ENCODE measurements at places on chromosomes 5 and 9.

DNA sequence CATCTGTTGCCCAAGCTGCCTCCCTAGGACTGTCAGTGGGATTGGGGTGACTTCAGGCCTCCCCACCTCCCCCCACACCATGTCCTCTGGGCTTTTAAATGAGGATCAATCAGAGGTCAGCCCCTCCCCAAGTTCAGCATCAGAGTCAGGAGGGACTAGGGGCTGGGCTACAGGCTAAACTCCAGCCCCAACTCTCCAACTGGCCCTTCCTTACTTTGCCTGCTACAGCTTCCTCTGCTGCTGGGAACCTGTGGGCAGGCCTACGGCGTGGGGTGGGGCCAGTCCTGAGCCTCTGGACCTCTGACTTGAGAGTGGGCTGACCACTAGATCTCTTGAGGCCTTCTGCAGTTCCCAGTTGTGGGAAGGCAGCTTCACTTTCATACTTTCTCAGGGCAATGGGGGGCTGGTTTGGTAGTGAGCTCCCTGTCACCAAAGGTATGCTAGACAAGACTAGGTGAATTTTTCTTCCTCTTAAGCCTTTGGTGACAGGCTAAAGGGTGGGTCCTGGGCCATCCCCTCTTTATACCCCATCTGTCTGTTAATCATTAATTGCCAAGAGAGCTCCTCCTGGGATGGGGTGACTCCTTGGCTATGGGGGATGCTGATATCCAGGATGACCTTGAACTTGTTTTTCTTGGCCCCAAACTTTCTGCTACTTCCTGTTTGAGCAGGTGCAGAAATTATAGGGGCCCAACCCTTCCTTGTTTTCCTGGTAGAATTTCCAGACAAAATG is 10.8 kb upstream of the DAB2IP start:
- no peak overlapping the region for H3K4me3 ChIP-seq
- no peaks in the 10 kb centered on the region for H3K27me3 ChIP-seq

DNA sequence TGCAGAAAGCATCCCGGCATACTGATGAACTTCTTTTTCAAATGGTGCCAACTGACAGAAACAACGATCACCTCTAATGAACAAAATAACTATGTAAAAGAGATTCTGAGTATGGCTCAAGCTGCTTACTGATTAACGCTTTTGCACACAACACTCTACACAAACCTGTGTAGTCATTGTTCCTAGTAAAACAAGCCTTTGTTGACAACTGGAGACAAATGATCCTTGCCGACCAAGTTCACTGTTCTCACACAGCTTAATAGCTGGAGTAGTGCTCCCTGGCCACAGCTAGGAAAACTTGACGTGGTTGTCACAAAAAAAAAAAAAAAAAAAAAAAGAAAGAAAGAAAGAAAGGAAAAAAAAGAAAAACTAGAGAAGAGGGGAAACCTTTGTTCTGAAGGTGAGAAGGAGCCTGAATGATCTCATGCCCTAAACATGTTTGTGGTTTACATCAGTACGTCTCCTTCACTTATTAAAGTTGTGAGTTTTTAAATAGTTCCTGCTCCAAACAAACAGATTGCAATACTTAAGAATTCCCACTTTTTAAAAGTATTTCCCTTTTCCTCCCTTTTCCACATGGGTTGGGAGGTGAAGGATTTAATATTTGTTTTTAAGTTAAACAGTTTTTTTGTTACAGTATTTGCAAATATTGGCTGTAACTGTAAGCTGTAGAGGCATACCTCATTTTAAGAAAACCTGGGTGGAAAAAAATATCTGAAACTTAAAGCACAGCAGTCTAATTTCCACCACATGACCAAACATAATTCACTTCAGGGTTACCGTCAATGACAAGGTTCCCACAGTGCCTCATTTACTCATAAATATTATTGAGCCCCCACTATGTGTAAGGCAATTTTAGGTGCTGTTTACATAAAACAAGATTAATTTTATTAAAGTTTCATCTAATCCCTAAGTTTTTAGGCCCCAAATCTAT is 63.7 kb downstream of the GLIS3 start:
- no peak overlapping the region for H3K27ac ChIP-seq
- H3K4me3 ChIP-seq: no peak overlapping the region
- peaks cover 18% of the 10 kb centered on the region for H3K4me1 ChIP-seq
- no peak for DNase-seq
- H3K27me3 ChIP-seq: no peaks in the 10 kb centered on the region
- H3K36me3 ChIP-seq: no peaks in the 10 kb centered on the region

GRCh38 chr5:90641528-90641927 is 82.9 kb downstream of the ADGRV1 start:
- H3K27ac ChIP-seq: no peak overlapping the region
- H3K36me3 ChIP-seq: peaks cover 11% of the 10 kb centered on the region
- no peak for DNase-seq
- no peak overlapping the region for H3K4me3 ChIP-seq

- no peak overlapping the region for H3K27ac ChIP-seq
- no peak overlapping the region for H3K4me3 ChIP-seq
- no peaks in the 10 kb centered on the region for H3K27me3 ChIP-seq
- H3K4me1 ChIP-seq: peaks cover 53% of the 10 kb centered on the region
- no peak for DNase-seq
- H3K36me3 ChIP-seq: peaks cover 6% of the 10 kb centered on the region
Measured at GRCh38 chr9:27351438-27351837, 54.5 kb upstream of the EQTN start.

DNA sequence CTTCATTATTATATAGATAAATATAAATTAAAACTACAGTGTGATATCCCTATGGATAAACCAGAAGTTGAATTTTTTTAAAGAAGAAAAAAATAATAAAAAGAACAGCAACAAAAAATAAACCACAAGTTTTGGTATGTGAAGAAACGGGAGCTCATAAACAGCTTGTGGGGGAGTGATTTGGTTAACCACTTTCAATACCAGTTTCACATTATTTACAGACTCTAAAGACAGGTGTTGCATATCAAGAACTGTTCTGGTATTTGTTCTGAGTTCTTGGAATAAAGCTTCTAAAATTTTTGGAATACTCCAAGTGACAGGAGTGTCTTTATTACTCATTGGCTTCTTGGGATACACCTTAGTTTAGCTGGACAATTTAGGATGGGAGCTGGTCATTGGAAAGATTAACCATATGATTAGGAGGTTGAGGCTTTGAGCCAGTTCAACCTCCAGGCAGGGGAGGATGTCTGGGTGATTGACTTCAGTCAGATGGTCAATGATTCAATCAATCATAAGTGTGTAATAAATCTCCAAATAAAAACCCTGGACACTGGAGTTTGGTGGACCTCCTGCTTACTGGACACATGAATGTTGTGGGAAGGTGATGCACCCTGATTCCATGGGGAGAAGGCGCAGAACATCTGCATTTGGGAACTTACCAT is 2223.1 kb upstream of the C9orf72 start:
- peaks cover 6% of the 10 kb centered on the region for H3K4me1 ChIP-seq
- DNase-seq: no peak
- H3K36me3 ChIP-seq: no peaks in the 10 kb centered on the region
- H3K4me3 ChIP-seq: no peak overlapping the region
- no peaks in the 10 kb centered on the region for H3K27me3 ChIP-seq

DNA sequence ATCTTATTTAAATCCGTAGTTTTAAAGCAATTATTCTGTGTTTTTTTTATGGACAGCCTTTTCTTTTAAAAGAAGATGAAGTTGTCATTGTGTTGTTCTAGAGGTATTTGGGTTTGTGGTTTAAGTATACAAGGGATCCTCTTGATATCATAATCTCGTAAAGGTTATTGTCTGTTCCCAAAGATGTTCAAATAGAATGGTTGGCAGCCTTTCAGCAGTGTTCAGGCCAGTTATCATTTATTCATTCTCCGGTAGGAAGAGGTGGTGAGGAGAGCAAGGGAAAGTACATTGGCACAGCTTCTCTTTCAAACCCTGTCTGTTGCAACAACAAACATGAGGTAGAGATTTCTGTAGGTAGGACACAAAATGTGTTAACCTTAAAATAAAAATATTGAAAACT is 147.0 kb downstream of the FOCAD start:
- H3K36me3 ChIP-seq: no peaks in the 10 kb centered on the region
- H3K27me3 ChIP-seq: no peaks in the 10 kb centered on the region
- no peak for DNase-seq
- H3K4me3 ChIP-seq: no peak overlapping the region
- H3K4me1 ChIP-seq: peaks cover 7% of the 10 kb centered on the region
- H3K27ac ChIP-seq: no peak overlapping the region

GRCh38 chr5:65395526-65396155 is 86.1 kb downstream of the ADAMTS6 start:
- no peak overlapping the region for H3K4me3 ChIP-seq
- H3K4me1 ChIP-seq: no peaks in the 10 kb centered on the region
- no peaks in the 10 kb centered on the region for H3K27me3 ChIP-seq
- no peak overlapping the region for H3K27ac ChIP-seq
- no peaks in the 10 kb centered on the region for H3K36me3 ChIP-seq

DNA sequence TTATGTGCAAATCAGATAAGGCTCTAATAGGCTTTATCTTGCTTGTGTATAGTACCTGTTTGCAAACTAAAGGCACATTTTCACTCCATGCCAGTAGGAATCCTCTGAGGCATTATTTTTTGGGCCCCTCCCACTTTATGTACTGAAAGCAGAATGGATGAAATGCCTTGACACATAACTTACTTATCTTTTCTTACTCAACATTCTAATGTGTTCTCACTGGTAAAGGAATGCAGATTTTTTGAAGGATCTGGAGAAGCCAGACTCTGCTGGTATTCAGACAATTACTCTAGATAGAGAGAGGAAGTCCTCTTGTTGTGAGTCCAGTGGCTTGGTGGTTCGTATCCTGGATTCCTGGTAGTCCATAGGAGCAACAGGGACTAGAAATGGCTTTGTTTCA is 336.7 kb downstream of the CCDC171 start:
- H3K4me3 ChIP-seq: no peak overlapping the region
- H3K27ac ChIP-seq: no peak overlapping the region
- no peaks in the 10 kb centered on the region for H3K4me1 ChIP-seq
- no peak for DNase-seq

GRCh38 chr9:86827893-86828292 is 119.4 kb downstream of the GAS1 start:
- H3K4me3 ChIP-seq: no peak overlapping the region
- DNase-seq: no peak
- H3K36me3 ChIP-seq: peaks cover 3% of the 10 kb centered on the region
- peaks cover 22% of the 10 kb centered on the region for H3K4me1 ChIP-seq

DNA sequence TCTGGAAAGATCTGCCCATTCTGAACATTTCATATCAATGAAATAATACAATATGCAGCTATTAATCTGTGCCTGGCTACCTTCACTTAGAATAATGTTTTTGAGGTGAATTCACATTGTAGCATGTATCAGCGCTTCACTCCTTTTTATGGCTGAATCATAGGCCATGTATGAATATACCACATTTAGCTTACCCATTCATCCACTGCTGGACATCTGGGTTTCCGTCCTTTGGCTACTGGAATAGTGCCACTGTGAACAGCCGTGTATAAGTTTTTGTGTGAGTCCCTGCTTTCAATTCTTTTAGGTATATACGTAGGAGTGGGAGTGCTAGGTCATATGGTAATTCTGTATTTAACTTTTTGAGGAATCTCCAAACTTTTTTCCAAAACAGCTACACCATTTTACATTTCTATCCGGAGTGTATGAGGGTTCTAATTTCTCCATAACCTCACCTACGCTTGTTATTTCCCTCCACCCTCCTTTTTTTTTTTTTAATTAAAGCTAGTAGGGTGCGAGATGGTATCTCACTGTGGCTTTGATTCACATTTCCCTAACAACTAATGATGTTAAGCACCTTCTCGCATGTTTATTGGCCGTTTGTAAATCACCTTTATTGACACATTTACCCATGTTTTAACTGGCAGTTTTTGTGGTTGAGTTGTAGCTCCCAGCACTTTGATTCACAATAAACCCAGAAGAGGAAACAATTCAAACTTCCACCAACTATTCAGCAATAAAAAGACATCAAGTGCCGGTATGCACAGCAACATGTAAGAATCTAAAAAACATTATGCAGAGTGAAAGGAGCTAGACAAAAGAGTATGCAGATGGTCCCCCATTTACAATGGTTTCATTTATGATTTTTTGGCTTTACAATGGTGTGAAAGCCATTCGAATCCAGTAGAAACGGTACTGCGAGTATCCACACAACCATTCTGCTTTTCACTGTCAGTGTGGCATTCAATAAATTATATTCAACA is 8.1 kb downstream of the SEMA4D start:
- peak overlapping the region; percentile 24 for H3K4me3 ChIP-seq
- DNase-seq: no peak
- H3K36me3 ChIP-seq: no peaks in the 10 kb centered on the region
- peaks cover 76% of the 10 kb centered on the region for H3K4me1 ChIP-seq
- no peaks in the 10 kb centered on the region for H3K27me3 ChIP-seq

DNA sequence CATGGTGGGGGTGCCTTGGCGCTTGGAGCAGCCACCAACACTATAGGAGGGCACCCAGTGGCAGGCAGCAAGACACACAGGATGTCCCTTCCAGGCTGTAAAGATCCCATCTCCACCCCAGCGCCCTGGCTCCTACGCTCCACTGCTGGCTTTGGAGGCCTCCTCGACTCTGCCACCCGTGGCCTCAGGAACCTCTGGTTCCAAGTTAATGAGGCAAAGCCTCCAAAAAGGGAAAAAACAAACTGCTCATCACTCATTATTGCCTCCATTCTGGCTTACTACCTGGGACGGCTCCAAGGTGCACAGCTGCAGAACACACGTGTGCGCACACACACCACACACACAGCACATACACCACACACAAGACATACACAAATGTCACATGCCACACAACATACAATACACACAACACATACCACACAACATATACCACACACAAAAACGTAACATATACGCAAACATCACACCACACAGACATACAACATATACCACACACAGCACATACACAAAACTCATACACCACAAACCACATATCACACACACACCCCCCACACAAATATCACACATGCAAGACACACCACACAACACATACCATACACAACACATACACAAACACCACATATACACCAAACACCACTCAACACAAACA is 45.3 kb downstream of the ROR2 start:
- DNase-seq: no peak
- H3K27me3 ChIP-seq: peaks cover 18% of the 10 kb centered on the region
- no peaks in the 10 kb centered on the region for H3K36me3 ChIP-seq
- H3K27ac ChIP-seq: no peak overlapping the region

GRCh38 chr9:89795538-89796195 is 190.9 kb downstream of the GADD45G start:
- H3K36me3 ChIP-seq: no peaks in the 10 kb centered on the region
- H3K4me3 ChIP-seq: no peak overlapping the region
- H3K4me1 ChIP-seq: 0 out of 2 replicates have a peak, but pooled peaks cover 2% of the 10 kb centered on the region
- 0 out of 2 replicates have a peak, but pooled peaks cover 2% of the 10 kb centered on the region for H3K27me3 ChIP-seq
